Trophoblast cell (in vitro differentiated cells and primary cell): ENCODE measurements at places on chromosomes 4 and X.

DNA sequence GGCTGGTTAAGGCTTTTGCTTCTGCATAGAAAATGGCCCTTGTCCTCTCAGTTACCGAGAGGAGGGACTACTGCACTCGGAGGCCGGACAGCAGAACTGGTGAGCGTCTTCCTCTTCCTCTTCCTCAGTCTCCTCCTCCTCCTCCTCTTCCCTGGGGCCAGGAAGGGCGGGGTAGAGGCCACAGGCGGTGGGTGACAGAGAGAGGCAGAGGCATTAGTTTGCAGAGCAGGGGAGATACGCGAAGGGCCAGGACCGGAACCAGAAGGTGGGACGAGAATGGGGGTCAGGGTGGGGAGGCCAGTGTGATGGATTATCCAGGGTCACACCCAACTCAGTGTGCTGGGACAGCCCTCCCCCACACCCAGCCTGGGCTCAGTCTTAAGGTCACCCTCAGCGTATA lies 14.5 kb downstream of the IQSEC2 start:
- no peak for DNase-seq

DNA sequence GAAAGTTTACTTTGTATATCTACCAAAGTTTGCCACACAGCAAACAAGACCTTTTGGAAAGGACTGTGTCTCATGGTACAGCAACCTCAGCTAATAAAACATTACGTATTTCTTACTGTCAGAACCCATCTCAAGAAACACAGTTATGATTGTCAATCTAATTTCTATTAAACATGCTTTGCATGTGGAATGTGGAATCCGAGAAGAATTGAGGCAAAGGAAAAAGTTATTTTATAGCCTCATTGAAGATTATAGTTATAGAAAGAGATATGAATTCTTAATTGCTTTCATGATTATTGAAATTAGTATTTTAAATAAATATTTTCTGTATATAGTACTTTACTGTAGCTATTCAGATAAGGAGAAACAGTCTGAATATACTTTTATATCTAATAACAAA lies 5.4 kb downstream of the PCDH7 start:
- no peak for DNase-seq

DNA sequence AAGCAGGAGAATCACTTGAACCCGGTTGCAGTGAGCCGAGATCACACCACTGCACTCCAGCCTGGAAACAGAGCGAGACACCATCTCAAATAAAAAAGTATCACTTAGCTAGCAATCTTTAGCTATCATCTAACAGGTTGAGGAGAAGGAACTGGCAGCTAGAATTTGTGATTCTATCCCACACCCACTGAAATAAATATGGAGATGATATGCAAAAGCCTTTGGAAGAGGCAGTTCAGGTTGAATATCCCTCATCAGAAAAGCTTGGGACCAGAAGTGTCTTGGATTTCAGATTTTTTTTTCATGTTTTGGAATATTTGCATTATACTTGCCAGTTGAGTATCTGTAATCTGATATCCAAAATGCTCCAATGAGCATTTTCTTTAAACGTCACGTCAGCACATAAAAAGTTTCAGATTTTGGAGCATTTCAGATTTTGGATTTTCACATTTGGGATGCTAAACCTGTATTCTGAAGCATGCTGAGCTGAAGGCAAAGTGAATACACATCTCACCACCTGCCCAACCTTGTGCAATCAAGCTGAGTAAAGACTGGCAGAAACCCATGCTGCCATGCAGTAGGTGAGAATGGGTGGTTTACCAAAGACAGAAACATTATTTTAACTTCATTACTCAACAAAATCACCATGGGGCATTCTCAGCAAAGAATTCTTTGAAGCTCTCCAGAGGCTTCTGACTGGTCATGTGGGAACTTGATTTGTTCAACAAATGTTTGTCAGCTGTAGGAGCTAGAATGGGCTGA lies 159.3 kb downstream of the SH3KBP1 start:
- peak; percentile 15 for DNase-seq

DNA sequence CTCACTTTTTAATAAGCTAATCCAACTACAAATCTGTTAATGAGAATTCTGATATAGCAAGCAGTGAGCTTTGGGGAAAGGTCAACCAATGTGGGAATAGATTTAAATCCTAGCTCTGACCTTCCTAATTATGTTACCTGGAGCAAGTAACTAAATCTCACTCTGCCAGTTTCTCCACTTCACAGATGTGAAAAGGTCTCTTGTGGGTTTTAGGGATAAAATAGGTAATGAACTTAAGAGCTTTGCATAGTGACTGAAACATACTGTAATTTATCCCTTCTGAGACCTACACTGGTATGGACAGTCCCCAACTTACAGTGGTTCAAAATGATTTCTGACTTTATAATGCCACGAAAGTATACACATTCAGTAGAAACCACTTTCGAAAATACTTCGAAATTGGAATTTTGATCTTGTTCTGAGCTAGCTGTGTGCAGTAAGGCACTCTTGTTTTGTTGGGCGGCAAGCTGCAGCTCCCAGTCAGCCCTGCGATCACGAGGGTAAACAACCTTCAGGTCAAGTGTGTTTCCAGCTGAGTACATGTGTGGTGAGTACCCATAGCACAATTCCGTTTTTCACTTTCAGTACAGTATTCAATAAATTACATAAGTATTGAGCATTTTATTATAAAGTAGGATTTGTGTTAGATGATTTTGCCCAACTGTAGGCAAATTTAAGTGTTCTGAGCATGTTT lies 93.7 kb downstream of the ADGRL3 start:
- no peak for DNase-seq

- no peak for DNase-seq
Measured at GRCh38 chr4:146637621-146638332, 916 bp upstream of the POU4F2 start.

DNA sequence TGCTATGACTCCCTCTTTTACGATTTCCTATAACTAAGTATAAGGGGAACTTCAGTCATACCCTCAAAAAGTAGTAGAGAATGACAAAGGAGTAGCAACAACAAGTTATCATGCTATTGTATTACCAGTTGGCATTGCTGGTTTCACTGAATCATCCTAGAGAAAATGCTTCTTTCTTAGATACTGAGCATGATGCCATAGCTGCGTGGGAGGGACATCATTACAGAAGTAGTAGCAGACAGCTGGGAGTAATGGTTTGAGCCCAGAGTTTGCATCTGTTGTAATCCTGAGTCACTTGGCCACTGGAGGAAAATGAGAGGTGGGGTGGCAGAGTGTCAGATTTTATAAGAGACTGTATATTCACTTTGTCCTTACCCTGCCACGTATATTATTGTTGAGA lies 38.6 kb downstream of the MTMR1 start:
- DNase-seq = no peak

GRCh38 chrX:1521459-1521956 lies 15.5 kb downstream of the P2RY8 start:
- peak; percentile 15 for DNase-seq

DNA sequence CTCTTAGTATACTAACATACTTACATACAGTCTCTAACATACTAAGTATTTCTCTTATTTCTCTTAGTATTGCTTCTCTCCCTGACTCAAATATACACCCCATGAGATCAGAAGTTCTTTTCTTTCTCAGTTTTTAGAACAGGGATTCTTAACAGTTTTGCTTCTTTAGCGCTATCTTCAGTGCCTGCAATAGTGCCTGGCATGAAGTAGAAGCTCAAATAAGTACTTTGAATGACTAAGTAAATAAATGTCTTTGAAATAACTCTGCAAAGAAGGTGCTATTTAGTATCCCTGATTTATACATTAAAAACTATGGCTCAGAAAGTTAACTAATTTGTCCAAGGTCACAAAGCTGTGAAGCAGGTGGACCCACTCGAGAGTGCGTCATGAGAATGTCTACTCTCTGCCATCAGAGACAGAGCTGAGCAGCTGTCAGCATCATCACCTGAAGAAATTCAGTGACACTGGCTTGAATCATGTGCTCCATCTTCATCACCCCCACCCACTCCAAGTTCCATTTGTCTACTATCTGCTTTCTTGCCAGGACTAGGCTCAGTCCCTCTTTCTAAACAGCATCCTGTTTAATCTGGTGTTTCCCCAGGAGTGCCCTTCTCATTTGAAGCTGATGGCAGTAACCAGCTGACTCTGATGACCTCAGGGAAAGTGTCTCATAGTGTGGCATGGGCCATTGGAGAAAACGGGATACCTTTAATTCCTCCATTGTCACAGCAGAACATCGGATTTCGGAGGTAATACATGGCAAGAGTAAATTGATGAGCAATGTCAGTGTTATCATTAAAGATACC lies 83.1 kb downstream of the CC2D2A start:
- DNase-seq = no peak

- DNase-seq = no peak
Measured at GRCh38 chr4:996030-996996, 3.1 kb upstream of the SLC26A1 start.

DNA sequence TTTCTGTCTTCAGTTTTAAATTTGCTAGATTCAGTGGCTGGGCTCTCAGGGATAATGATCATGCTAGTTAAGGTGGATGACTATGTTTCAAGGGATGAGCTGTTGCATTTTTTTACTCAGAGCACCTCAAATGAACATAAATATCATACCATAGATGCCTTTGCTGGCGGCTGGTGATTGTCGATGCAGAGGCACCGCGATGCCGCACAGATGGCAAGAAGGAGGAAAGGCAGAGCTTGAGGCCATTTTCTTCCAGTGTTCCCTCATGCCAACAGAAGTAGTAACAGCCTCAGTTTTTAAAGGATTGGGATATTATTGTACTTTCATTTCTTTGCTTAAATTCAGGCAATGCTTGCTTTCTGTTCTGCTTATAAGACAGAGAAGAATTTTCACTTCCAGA lies 654.7 kb upstream of the IGFBP7 start:
- DNase-seq = peak; percentile 87

GRCh38 chr4:80182237-80182866 lies 15.0 kb upstream of the PRDM8 start:
- DNase-seq = no peak

GRCh38 chrX:152917656-152918579 lies 20.1 kb downstream of the ZNF185 start:
- DNase-seq = no peak
